Tibial nerve (tissue), 4 donors: ENCODE measurements at places on chromosomes 4 and X.

- DNase-seq = no peak
These were observed 31.8 kb downstream of the WDR1 start for GRCh38 chr4:10084651-10085358.

GRCh38 chr4:149980121-149980682 lies 98.0 kb upstream of the DCLK2 start:
- no peak for DNase-seq

GRCh38 chr4:41509451-41509866 lies 28.5 kb upstream of the LIMCH1 start:
- no peak for DNase-seq

- no peak for DNase-seq
These were observed 73.1 kb downstream of the QRFPR start for GRCh38 chr4:121307445-121308327.

- DNase-seq = no peak
These were observed 2.1 kb upstream of the IL2 start for GRCh38 chr4:122458625-122459024.

- DNase-seq = no peak
These were observed 2.0 kb downstream of the ARSJ start for GRCh38 chr4:113977526-113977855.

DNA sequence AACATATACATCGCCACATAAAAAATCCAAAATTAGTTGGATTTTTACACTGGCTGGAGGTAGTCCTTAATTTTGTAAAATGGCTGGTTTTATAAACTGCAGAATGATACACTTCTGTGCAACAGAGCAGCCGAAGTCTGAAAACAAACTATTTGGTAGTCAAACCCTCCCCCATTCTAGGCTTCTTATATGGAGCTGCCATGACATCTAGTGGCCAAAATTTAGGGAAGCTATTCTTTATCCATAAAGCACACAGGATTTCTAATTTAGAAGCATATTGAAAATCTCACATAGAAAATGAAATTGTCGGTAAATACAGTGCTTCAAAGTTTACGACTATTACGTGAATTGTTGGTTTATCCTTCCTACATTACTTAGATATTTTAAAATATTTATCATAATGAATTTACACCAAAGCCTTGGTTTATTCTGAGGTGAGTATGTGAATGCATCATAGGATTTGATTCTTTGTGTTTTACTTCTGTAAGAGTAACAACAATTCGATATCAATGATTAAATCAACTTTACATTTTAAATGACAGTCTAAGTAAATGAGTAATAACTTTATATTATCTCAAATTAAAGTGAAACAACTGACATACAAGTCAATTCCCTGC lies 113.4 kb upstream of the FAM241A start:
- no peak for DNase-seq

- no peak for DNase-seq
These were observed 16.5 kb upstream of the PDCL2 start for GRCh38 chr4:55608591-55608990.

GRCh38 chr4:67459164-67459563 lies 86.1 kb downstream of the CENPC start:
- DNase-seq = no peak

GRCh38 chr4:86334020-86334750 lies 25.7 kb downstream of the MAPK10 start:
- DNase-seq = no peak

- no peak for DNase-seq
These were observed 143.6 kb downstream of the TMEM164 start for GRCh38 chrX:110146521-110146920.

DNA sequence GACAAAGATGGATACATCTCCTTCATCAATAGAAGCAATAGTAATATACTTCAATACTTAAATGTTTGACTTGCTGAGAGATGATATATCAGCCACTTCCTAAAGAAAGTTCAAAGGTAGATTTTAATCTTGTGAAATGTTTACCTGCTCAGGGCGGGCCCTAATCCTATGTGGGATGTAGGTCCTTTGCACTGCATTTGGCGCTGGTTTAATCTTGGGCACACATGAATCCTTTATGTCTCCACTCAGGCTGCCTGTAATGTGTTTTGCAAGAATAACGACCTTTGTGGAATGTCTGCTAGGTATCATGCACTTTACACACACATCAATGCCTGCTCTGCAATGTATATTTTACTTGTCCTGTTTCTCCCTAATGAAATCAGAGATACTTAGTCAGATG lies 368.7 kb downstream of the GBA3 start:
- DNase-seq = no peak

GRCh38 chr4:159235779-159236368 lies 133.0 kb downstream of the RAPGEF2 start:
- DNase-seq = no peak

- DNase-seq = no peak
These were observed 3.9 kb downstream of the FAM149A start for GRCh38 chr4:186108391-186108790.

GRCh38 chr4:166414431-166414830 lies 541.4 kb downstream of the TLL1 start:
- DNase-seq = no peak

DNA sequence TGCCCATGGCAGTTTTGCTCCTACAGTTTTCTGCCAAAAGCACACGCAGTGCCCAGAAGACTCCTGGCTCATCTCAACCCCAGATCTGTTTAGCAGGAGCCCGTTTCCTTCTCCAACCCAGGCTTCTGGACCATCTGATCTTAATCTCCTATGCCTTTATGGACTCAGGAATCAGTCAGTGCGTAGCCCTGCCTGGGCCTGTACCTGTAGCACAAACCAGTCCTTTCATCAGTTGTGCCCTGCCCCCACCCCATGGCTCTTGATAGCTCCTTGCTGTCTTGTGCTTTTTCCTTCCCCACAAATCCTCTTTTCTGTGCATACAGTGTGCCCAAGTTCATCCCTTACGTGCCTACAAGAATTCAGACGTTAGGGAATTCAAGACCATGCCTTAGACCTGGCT lies 1.5 kb downstream of the ZNF718 start:
- DNase-seq = no peak

- DNase-seq = no peak
These were observed 18.5 kb downstream of the GC start for GRCh38 chr4:71765350-71765749.

- DNase-seq = no peak
These were observed 96.4 kb downstream of the EMCN start for GRCh38 chr4:100421361-100421978.

GRCh38 chrX:116318672-116319071 lies 117.7 kb upstream of the SLC6A14 start:
- DNase-seq = no peak

DNA sequence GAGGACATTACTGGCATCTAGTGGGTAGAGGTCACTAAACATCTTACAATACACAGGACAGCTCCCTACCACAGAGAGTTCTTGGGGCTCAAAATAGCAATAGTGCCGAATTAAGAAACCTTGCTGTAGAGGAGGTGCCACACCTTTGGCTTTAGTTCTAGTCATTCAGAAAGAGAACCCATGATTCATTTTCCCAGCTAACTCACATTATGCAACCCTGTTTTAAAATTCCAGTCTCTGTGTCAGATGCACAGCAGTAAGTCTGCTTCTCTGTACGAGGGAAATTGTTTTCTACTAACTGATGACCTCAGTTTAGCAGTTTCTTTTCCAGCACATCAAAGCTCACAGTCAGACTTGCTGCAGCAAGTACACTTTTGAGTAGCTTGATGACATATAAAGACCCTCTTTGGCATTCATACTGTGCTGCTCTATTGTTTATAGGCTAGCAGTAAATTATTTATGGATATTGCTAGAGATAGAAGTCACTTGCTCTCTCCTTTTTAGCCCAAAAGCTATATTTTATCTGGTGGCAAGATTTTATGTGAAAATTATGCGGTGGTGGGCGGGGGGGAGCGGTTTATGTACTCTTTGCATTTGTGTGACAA lies 487.8 kb upstream of the MAGEB18 start:
- no peak for DNase-seq

- no peak for DNase-seq
These were observed 347.4 kb upstream of the MAGEB2 start for GRCh38 chrX:29867971-29868370.

- peak; percentile 7 for DNase-seq
These were observed 694 bp downstream of the PDS5A start for GRCh38 chr4:39976945-39977488.

GRCh38 chrX:38806875-38807621 lies 5.8 kb downstream of the MID1IP1 start:
- DNase-seq = no peak

DNA sequence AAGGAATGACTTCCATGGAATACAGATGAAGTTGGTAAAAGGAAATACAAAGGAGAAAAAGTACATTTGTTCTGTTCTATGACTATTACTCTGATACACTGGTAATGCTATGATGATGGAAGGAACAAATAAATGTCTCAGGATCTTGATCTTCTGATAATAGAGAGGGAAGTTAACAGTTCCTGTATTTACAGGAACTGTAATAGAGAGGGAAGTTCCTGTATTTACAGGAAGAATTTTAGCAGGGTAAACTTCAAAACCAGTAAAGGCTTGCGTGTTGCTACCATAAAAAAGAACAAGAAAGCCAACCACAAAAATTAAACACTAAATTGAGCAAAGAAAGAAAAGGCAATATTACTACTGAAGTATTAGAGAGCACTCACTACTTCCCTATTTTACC lies 91.7 kb upstream of the HPGD start:
- DNase-seq = no peak

DNA sequence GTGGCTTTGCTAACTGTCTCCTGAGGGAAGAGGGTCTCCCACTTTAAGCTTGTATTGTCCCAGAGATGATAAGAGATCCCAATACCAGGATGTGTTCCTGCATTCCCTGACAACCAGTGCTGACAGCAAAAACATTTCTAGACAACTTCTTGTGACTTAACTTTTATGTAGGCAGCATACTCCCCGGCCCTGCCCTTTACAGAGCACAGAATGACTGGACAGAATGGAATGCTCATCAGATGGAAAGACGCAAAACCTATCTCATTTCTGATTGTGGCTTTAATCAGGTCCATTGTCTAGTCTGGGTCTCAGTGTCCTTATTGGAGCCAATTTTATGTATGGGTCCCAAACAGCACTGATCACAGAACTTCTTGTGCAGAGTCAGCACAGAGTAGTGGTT lies 18.2 kb upstream of the PLAC1 start:
- no peak for DNase-seq

GRCh38 chr4:24303926-24304325 lies 280.4 kb downstream of the DHX15 start:
- DNase-seq = no peak

DNA sequence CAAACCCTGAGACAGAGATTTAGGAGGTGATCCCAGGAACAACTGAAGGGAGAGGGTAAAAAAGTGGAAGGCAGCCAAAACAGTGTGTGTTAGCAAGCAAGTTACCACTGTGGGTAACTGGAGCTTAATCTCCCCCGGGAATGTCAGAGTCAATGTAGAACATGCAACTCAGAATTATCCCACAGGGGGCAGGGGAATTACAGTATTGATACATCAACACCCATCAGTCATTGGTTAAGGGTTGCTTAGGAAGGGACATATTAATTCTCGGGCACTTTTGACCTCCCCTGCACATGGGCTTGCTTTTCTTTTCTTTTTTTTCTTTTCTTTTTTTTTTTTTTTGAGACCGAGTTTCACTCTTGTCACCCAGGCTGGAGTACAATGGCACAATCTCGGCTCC lies 29.3 kb downstream of the CXorf58 start:
- DNase-seq = no peak

GRCh38 chrX:118740276-118740889 lies 13.0 kb downstream of the IL13RA1 start:
- DNase-seq = no peak

GRCh38 chr4:185693548-185694215 lies 118.3 kb downstream of the SORBS2 start:
- no peak for DNase-seq

DNA sequence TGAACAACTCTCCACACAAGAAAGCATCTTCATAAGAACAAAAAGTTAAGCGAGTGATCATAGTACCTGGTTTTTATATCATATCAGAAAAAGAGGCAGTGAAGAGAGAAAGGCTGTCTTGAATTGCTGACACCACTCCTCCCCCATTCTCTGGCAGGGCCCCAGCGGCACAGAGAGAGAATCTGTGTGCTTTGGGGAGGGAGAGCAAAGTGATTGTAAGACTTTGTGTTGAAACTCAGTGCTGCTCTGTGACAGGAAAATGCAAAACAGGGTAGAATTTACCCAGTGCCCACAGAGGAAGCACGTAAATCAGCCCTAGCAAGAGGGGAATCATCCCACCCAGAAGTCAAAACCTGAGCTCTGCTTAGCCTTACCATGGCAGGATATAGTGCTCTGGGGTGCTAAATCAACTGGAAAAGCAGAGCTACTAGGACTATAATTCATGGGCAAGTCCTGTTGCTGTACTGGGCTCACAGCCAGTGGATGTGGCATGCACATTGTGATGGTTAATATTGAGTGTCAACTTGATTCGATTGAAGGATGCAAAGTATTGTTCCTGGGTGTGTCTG lies 174.6 kb downstream of the PRR32 start:
- no peak for DNase-seq

DNA sequence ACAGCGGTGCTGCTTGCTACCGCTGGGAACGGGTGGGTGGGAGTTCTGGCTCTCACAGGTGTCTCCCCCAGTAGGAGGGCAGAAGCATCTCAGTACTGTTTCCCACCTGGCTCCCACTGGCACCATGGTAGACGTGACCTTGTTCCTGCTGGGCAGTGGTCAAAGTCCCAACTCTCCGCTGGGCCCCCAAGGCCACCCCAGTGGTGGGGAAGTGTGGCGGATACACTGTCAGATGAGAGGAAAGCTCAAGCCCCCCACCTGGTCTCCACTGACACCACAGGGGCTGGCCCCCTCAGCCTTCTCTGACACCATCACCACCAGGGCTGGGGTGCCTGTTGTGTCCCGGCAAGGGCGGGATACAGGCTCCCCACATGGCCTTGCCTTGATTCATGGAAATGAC lies 24.6 kb downstream of the LETM1 start:
- no peak for DNase-seq

GRCh38 chr4:128600410-128600809 lies 209.1 kb upstream of the JADE1 start:
- no peak for DNase-seq

DNA sequence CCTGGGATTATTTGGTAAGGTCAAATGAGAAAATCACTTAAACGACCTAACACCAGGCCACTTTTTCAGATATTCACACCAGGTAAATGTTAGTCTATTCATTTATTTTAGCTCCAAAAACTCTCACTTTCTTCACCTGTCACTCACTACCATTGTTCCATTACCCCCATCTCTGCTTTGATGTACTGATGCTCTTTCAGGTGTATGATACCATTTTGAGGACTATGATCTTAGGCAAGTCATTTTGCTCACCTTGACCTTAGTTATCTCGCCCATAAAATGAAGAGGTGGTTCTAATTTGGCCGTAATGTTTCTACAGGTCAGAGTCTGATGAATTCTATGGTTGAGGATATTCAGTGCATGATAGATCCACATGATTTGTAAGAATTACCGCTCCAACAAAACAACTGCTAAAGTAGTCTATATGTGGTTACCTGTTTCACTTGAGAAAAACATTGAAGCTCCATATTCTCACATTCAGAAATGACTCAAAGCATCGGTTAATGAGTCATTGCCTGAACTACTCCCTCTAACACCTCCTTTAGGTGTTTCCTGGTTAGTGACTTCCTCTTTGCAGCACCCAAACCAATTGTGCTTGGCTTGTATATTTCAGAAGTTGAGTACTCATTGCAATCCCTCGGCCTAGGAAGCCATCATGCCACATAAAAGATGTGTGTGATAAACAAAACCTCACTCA lies 4.5 kb downstream of the DTHD1 start:
- DNase-seq = no peak

- DNase-seq = no peak
These were observed 470.0 kb downstream of the GASK1B start for GRCh38 chr4:157702831-157703230.

GRCh38 chr4:99652596-99653436 lies 4.8 kb downstream of the C4orf54 start:
- DNase-seq = no peak
